ENCODE measurements at places on chromosomes 11 and 22.

- DNase-seq, result no peak
Measured at GRCh38 chr11:77879218-77879617, 58.3 kb downstream of the AAMDC start.

DNA sequence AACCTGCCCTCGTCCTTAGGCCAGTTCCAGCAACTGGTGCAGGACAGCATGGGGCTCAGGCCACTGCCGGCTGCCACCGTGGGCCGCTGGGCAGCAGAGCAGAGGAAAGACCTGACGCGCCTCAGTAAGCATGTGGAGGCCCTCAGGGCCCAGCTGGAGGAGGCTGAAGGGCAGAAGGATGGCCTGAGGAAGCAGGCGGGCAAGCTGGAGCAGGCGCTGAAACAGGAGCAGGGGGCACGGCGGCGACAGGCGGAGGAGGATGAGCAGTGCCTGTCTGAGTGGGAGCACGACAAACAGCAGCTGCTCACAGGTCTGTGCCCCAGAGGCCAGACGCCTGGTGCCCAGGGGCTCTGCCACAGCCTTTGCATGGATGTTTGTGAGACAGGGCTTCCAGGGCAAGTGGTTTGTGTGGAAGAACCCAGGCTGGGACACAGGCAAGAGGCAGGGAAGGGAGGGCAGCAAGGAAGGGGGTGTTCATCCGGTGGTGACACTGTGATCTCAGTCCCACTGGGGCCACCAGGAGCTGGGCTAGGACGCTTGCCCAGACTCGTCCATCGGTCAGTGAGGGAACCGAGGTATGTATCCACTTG lies 13.9 kb downstream of the CCDC157 start:
- DNase-seq, result no peak

GRCh38 chr11:46369458-46370152 lies 11.9 kb upstream of the MDK start:
- no peak for DNase-seq

- no peak for DNase-seq
Measured at GRCh38 chr11:91187314-91187713, 964.5 kb upstream of the CHORDC1 start.

GRCh38 chr11:114819028-114819427 lies 140.7 kb downstream of the NXPE2 start:
- no peak for DNase-seq

DNA sequence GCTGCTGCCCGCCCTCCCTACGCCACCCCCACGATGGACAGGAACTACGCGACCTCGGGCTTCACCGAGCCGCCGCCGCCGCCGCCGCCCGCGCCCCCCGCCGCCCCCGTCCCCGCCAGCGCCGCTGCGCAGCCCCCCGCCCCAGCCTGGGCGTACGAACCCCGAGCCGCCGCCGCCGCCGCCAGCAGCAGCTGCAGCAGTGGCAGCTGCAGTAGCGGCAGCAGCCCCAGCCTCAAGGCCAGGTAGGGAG lies 407 bp downstream of the QSER1 start:
- no peak for DNase-seq

DNA sequence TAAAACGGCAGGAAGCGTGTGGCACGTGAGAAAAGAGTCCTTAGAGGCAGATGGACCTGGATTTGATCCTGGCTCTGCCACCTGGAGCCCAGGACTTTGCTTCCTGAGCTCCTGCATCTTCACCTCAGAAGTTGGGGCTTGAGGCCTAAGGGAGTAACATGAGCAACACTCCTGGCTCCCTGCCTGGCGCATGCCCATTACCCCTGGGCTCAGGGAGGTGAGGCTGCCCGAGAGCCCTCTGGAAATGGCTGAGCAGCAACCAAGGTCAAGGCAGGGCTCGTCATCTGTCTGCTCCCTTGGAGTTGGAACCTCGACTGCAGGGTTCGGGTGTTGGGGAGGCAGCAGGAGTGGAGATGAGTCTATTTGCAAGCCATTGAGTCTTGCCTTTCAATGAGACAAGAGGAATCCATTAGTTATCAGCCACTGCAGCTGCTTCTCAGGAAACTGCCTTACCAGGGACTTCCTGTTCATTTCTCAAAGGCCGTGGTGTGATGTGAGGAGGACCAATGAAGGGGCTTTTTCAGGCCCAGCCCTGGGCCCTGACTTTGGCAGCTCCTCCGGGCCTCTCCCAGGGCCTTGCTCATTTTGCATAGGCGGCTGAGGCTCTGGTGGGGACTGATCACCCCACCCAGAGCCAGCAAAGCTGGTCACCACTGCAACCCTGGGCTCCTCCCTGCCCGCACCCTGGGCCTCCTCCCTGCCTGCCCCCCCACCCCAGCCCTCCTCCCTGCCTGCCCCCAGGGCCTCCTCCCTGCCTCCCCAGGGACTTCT lies 6.4 kb downstream of the FADS2 start:
- DNase-seq, result peak; percentile 30

GRCh38 chr22:40792451-40792850 lies 26.7 kb downstream of the SLC25A17 start:
- no peak for DNase-seq

DNA sequence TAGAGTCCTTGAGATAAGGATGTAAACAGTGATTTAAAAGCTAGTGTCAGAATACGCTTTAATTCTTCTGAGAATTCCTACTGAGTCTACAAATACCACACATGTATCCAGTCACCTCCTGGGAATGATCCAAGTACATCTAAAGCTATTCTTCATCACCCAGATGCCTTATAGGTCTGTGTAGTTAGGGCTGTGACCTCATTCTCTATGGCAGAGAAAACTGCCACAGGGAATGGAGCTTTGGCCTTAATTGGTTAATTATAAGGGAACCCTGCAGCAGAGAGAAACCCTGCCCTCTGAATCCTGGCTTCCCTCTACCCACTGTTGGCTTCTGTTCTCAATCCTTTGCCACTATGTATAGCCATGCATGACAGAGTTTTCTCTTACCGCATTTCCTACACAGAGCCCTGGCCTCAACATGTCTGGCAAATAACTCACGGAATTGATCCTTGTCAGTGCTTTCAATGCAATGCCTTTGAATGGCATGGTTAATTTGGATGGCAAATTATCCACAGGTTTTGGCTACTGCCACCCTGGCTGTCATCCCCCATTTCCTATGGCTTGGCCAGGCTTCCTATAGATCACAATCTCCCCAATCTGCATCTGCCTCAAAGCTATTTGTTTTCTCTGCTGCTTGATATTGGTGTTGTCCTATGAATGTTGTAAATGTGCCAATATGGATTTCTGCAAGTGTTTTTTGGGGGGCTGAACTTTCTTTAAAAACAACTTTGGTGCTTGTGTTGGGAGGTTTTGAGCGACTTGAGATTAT lies 2.9 kb downstream of the DIXDC1 start:
- peak; percentile 94 for DNase-seq

DNA sequence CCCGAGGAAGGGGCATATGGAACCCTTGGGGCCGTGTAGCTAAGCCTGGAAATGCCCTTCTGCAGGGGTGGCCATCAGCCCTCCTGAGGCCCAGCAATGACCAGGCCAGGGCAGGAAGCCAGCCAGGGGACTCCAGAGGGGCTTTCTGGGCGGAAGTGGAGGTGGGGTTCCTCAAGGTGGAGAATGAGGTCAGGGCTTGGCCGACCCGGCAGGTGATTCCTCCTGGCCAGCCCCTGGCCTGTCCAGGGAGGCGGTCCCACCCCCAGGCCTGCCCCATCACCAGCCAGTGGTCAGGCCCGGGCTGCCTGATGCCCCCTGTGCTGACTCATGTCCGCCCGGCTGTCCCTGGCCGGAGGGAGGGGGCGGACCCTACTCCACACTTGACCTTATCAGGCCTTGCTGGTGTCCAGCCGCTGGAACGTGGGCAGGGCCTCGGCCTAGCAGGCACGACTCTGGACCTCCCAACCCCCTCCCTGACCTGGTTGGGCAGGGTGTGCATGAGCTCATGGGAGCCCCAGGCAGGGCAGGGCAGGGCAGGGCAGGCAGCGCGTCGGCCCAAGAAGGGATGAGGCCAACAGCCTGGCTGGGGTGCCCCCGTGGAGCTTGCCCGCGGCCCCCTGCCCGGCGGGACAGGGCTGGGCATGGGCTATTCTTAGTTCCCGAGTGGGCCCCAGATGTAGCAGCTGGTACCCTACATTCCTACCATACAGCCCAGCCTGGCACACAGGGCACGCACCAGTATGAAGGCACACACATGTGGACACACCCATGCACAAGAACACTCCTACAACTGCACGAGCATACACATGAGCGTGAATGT lies 35.9 kb downstream of the RPL3 start:
- DNase-seq, result peak; percentile 92

DNA sequence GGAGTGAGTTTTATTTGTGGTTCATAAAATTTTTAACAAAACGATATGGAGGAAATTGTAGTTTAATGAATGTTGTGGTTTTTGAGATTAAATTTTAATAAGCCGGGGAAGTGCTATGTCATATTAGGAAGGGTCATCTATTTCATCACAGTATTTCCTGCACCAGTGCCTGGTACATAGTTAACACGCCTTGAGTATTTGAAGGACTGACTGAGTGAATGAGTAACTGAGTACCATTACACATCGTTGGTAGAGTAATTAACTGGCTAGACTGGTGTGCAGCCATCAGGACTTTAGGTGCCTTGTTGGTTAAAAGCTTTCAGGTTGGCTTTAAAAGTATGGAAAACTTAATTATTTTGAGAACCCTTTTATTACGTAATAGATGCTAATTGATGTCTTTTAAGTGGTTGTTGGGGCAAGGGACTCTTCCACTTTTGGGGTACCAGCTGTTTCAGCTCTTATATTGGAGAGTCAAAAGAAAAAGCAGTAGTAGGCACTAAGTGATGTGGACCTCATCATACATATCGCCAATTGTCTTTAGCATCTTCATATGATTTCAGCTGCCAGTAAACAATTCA lies 101.8 kb downstream of the DDX10 start:
- peak; percentile 85 for DNase-seq

DNA sequence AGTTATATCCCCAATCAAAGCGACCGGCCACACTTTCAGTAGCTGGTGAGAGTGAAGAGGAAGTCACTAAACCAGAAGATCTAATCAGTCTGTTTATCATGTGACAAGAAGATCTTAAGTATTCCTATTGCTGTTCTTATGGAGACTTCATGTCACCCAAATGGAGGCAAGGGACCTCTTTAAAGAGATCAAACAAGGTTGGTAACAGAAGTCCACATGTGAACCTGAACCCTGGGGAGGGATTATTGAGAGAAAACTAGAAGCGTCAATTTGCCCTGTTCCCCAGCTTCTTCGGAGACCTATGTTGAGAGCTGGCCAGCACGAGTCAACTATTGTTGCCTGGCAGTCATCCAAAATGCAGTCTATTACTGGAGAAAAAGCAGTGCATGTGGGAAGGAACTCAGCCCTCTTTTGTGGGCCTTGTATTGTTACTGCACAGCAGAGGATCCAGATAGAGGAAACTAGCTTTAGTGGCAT lies 76.9 kb upstream of the CTSC start:
- peak; percentile 77 for DNase-seq

- no peak for DNase-seq
Measured at GRCh38 chr11:75432911-75433321, at the start of gene KLHL35. Gene KLHL35, minus strand, starts transcription at chr11:75433203. Its CDS starts 2,574 bp downstream, at chr11:75430629.

- peak; percentile 54 for DNase-seq
Measured at GRCh38 chr11:82906236-82906635, 4.7 kb downstream of the DDIAS start.

GRCh38 chr11:13494051-13494450 lies 1.7 kb downstream of the PTH start:
- DNase-seq, result no peak

- no peak for DNase-seq
Measured at GRCh38 chr11:96013461-96014213, 89.7 kb upstream of the MTMR2 start.

GRCh38 chr11:57167125-57167846 lies 14.5 kb upstream of the LRRC55 start:
- DNase-seq, result no peak

GRCh38 chr11:73236205-73236765 lies 18.2 kb downstream of the P2RY2 start:
- no peak for DNase-seq

DNA sequence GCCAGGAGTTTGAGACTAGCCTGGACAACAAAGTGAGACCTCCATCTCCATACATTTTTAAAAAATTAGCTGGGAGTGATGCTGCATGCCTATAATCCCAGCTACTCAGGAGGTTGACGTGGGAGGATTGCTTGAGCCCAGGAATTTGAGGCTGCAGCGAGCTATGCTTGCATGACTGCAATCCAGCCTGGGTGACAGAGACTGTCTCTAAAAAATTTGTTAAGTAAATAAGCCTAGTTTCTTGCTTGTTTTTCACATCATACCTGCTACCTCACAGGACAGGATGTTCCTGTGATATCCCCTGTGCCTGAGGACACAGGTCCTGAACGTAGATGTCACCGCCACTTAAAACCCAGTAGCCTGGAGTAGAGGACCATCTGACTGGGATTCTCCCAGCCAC lies 348.6 kb downstream of the MN1 start:
- DNase-seq, result no peak

- DNase-seq, result peak; percentile 57
Measured at GRCh38 chr22:17918840-17919239, 105.5 kb downstream of the MICAL3 start.

DNA sequence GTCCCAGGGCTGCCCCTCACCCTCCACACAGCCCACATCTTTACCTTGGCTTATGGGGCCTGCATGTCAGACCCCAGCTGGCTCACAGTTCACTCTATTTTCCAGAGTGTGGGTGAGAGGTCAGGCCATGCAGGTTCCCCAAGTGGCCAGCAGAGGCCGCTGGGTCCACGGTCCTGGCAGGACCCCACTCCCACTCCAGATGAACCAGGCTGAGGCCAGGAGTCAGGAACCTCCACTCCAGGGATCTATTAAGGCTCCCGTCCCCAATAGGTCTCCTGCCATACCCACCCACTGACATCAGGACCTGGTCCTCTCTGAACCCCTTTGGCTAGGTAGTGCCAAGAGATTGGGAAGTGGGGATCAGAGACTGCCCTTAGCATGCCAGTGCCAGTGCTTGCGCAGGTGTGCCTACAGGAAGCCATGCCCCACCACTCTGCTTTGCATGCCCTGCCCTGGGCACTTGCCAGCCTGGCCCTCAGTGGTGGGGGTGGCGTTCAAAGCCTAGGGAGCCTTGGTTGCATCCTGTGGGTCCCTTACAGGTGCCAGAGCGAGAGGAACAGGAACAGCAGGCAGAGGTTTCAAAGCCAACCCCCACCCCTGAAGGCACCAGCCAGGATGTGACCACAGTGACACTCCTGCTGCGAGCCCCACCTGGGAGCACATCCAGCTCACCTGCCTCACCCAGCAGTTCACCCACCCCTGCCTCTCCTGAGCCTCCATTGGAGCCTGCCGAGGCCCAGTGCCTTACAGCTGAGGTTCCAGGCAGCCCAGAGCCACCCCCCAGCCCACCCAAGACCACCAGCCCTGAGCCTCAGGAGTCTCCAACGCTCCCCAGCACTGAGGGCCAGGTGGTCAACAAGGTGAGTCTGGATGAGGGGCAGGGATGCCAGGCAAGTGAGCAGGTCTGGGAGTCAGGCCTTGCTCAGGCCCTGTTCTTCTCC lies 8.3 kb downstream of the SMTN start:
- no peak for DNase-seq

DNA sequence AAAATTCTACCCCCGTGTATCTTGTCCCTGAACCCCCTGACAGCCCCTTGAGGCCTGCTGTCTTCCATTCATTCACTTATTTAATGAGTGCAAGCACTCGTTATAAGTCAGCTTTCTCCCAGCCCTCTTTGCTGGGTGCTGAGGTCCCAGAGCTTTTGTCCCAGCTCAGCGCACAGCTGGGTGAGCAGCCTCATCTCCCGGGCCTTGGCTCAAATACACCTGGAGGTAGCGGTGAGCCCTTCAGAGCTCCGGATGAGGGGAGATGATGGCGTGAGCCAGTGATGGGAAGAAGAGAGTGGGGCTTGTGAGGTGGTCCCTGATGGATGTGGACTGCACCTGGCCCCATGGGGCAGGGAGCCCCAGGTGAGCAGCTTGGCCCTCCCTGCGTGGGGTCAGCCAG lies 18.1 kb upstream of the ARHGAP8 start:
- DNase-seq, result no peak
